HFFc6 (cell line): ENCODE measurements at places on chromosomes 3 and 15. TPM values are rescaled to one million over a fixed set of nuclear protein-coding genes. Genes with fewer than 3 reads are reported as not detected.
A peak's percentile ranks its signal among the peaks of the same experiment; 100 is the strongest.

The RPL39L gene
- 6.8 to 16.7 TPM (median 13.8 TPM) in 3 replicates for total RNA-seq

GRCh38 chr3:185200639-185201038 is 47.8 kb upstream of the C3orf70 start:
- DNase-seq = peak; percentile 82

DNA sequence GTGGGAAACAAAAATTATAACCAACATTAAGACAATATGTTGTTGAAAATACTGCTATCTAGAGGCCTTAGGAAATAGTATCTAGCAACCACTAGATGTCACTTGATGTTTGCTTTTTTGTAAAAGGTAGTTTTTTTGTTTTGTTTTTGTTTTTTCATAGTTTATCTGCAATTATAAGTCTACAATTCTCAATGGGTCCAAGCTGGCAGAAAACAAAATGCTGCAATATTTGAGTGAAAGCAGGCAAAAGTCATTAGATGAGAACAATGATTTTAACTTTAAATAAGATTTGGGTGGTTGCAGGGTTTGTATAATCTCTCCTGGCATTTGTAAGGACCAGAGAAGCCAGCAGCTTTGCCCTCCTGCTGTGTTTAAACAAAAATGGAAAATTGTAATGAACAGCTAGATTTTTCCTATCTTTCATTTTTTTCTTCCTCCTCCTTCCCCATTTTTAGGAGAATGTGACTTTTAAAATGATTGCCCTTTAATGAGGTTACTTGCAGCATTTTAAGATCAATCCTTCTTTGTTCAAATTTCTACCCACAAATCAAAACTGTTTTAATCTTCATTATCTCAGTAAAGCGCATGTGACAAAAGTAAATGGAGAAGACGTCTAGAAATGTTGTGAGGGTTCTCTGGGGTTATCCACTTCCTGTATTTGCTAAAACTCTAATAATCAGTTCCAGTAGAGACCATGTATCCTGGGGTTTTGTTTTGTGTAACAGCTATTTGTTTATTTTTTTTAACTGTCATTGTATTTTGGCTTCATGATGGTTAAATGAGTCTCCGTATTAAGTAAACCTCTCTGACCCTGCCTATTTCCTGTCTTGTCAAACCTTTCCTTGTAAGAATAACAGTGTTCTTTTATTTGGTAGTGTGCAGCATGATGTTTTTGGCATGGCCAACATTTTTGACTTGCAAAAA is 27.3 kb downstream of the DUT start:
- DNase-seq = peak; percentile 21

The SOX14 gene
- total RNA-seq = not detected in 3 replicates

GRCh38 chr3:39784922-39785321 is 24.5 kb upstream of the MYRIP start:
- no peak for DNase-seq

GRCh38 chr3:15630646-15631350 is 29.3 kb downstream of the BTD start:
- DNase-seq = peak; percentile 79

GRCh38 chr15:60893886-60894285 is 335.2 kb downstream of the RORA start:
- no peak for DNase-seq

- no peak for DNase-seq
These were observed 36.5 kb downstream of the GMNC start for GRCh38 chr3:190826018-190826417.

GRCh38 chr15:60385620-60386552 is 11.9 kb downstream of the ANXA2 start:
- no peak for DNase-seq

The FAM81A gene
- total RNA-seq = not detected in 2 replicates

The DGKG gene
- total RNA-seq = 0.30 to 0.56 TPM (median 0.33 TPM) in 3 replicates

The RBPMS2 gene
- total RNA-seq = 0.12 TPM in 1 of 3 replicates, not detected in the others

The UROC1 gene
- total RNA-seq = not detected in 3 replicates

The CEMIP gene
- total RNA-seq = 16.0 and 47.5 TPM in 2 replicates
